ENCODE measurements at places on chromosomes 3 and 15.

- DNase-seq: no peak
These were observed 28.9 kb downstream of the POLR2M start for GRCh38 chr15:57735431-57735830.

GRCh38 chr3:71489315-71489761, 94.2 kb downstream of the FOXP1 start:
- no peak for DNase-seq

GRCh38 chr15:82017656-82018055, 28.2 kb downstream of the MEX3B start:
- no peak for DNase-seq

DNA sequence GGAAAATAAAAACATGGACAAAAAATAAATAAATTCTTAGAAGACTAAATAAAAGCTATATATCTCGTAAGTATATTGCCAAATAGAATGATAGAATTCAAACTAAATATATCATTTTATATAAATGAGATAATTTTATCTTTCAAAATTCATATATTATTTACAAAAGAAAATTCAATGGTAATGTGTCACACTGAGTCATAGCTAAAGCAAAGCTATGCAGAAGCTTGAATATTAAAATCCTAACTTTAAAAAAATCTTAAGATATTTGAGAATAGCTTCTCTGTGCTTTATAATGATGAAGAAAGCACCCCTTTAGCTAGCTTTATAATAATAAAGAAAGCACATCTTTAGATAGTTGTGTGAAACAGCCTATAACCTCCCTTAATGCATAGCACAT, 1010.8 kb downstream of the OTOL1 start:
- DNase-seq: no peak

GRCh38 chr15:56249092-56249491, 5.4 kb upstream of the RFX7 start:
- DNase-seq: no peak

DNA sequence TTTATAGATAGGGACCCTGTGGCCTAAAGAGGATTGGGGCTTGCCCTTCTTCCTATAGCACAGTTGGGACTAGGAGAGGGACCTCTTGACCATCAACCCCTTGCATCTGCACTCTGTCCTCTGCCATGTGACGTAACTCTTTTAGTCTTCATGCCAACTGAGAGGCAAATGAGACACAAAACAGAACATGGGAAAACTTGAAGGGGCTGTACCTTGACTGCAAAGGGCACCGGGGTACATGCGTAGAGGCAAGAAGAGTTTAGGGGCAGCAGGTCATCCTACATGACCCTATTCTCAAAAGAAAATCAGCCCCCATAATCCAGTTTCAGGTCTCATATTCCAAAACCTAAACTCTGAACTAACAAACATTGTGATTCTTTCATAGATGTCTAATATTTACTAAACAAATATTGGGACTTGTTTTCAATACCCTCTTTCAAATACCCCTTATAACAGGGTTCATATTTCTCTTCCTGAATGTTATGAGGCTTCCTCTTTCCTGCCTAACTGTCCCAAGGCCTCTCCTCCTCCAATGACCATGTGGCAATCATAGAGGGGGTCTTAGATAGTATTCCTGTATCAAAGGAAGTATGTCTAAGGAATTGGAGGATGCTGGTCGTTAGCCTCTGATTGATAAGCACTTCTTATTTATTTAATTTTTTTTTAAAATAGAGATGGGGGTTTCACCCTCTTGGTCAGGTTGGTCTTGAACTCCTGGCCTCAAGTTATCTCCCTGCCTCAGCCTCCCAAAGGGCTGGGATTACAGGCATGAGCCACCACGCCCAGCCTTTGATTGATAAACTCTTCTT, 20.6 kb downstream of the ACKR2 start:
- no peak for DNase-seq

DNA sequence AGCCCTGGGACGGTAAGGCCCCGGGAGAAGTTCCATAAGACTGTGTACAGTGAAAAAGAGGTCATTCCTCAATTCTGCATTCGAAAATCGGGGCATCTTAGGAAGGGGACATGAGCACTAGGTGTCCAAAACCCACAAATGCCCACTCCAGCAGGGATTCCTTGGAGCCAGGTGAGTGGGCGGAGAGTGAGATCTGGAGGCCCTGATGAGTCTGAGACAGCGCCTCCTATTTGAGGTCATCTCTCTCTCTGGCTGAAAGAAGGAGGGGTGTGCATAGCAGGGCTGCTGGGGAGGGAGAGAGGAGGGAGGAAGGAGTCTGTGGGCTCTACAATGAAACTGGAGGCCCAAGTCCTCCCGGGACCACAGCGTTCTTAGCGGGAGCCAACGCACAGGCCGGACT, 38.1 kb upstream of the LACTB start:
- no peak for DNase-seq

- peak; percentile 21 for DNase-seq
These were observed 47.6 kb downstream of the SETMAR start for GRCh38 chr3:4350789-4351163.

DNA sequence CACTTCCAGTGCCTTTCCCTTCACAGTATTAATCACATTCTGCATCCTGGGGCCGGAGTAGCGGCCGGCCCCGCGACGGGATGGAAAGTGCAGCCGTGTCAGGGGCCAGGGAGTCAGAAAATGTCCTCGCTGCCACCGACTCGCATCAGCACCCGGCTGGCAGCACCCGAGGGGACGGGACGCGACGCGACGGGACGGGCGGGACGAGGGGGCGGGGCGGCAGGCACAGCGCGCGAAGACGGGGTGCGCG, 353 bp downstream of the ATG3 start:
- DNase-seq: peak; percentile 92

DNA sequence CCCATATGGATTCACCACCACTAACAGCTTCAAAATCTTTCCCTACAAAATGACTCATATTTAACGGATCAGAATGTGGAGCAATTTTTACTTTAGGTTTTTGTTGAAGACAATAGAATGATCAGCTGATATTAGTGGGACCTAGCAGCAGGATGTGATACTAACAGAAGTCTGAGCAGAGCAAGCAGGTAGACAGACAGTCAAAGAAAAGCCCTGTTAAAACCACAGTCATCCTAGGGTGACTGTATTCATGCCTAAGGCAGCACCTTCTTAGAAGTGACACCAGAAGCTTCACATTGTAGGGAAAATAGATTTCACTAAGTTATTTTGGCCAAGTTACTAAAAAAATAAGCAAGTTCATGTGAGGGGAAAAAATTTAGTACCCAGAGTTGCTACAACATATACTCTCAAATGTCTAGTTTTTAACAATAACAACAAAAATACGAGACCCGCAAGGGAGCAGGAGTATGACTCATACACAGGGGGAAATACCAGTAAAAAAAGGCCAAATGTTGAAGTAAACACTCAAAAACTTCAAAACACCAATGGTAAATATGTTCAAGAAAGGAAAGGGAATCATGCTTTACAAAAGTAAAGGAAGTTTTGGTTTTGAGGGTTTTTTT, 590.9 kb downstream of the EPHA3 start:
- DNase-seq: no peak

DNA sequence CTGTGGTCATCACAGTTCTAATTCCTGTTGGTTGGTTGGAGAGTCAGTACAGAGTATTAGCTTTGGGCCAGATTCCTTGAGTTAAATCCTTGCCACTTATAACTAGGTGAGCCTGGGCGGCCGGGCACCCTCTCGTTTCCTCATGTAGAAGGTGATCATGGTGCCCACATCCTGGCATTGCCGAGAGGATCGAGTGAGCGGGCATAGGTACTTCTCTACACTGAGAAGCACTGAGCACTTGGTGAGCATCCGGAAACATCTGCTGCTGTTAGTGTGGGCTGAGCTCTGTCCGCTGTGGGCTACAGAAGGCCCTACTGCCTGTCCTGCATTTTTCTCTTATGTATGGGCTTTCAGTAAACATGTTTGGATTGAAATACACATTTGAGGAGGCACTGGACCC, 96.2 kb downstream of the CACNA1D start:
- no peak for DNase-seq

GRCh38 chr3:185646382-185647133, 60.5 kb downstream of the SENP2 start:
- DNase-seq: no peak

DNA sequence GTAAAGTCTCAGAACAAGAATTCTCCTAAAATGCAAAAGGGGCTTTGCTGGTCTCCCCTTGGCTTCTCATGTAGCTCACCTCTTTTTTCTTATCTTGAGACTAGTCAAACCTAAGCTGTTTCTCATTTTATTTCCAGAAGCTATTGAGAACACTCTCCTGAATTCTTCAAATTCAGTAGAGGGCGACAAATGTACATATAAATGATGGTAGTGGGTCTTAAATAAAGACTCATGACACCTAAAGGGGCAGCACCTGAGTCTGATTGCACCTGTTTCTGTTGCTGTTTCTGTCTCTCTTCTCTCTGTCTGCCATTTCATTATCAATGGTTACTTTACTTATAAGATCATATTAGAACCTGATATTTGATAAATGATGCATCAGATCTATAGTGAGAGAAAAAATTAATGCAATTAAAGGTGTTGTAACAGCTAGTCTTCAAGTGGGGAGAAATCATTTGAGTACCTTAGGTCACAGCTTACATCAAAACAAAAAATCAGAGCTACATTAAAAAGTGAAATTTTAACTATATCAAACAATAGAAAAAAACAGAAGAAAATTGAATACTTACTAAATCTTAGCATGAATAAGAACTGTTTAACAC, 7.0 kb downstream of the ADIPOQ start:
- peak; percentile 10 for DNase-seq

GRCh38 chr3:148943506-148944205, 47.7 kb upstream of the GYG1 start:
- peak; percentile 57 for DNase-seq

- no peak for DNase-seq
These were observed 290.8 kb downstream of the NLGN1 start for GRCh38 chr3:173688216-173688842.

DNA sequence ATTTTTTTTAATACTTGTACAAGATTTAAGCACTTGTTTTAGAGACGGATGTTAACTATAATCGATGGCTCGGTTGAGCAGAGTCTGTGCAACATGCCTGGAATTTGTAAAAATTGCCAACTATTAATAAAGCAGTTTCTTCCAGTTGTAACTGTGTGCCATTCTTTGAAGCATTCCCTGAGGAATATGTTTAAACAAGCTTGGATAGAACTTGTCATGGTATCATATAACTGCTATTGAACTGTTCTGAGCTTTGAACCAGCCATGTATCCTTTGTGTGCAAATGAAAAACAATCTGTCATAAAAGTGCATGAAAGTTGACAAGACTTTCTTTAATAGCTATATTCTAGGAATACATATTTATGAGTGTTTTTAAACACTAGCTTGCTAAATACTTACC, 45.8 kb upstream of the UBE2E2 start:
- no peak for DNase-seq

DNA sequence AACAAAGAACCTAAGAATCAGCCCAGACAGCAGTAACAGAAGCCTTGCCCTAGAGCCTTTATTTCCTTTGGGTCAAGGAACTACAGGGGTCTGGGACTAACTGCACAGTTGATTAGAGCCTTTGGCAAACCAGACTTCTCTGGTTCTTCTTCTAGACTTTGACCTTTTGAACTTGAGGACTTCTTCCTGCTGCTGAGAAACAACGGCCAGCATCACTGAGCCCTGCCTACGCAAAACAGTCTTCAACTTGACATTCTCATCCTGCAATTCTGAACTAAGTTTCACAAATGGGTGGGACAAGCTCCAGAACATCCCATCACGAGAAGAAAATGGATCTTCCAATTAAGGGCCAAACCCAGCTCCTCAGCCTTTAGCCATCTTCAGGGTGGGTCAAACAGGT, 31.4 kb downstream of the CMTM6 start:
- DNase-seq: no peak

DNA sequence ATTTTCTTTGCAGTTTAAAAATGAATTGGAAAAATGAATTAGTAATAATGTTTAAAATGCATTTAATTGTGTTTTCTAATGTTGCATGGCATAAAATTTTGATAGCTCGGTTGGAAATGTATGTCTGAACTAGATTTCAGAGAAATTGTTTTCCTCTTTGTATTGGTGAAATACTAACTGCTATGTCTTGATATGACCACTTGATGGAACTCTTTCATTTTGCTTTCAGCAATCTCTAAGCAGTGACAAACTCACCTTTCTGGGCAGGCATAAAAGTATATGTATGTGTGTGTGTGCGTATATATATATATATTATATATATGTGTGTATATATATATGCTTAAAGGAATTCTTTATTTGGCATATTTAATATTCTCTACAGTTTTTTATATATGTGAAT, 239.3 kb upstream of the ZNF717 start:
- DNase-seq: no peak

DNA sequence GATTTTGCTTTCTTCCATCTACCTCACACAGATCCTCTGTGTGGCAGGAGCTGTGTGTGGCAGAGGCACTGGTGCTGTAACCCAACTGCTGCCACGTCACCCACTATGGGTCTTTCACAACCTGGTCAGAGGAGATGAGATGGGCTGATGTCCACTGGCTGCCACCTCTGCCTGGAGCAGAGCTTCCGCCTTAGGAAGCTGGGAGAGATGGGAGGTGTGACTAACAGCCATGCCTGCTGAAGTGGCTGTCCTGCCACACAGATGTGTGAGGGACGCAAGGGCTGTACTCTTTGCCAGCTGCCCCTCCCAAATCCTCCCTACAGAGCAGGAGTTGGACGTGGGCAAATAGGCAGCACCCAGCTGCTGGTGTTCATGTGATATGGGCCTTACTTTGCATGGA, 329.5 kb downstream of the GABRB3 start:
- no peak for DNase-seq

DNA sequence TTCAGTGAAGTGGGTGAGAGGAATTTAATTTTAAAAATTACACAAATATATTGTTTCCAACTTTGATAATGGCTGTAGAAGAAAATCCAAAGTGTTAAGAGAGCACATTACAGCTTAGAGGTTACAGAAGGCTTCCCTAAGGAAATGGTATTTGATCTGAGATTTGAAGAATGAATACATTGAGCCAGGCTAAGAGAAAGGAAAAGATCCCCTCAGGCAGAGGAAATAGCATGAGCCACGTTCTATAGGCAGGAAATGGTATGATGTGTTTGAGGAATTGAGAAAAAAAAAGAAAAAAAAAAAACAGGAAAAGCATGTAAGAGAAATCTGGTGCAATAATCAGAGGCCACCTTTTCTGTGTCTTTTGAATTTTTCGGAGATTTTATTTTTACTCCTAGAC, 48.6 kb downstream of the UNC13C start:
- no peak for DNase-seq

DNA sequence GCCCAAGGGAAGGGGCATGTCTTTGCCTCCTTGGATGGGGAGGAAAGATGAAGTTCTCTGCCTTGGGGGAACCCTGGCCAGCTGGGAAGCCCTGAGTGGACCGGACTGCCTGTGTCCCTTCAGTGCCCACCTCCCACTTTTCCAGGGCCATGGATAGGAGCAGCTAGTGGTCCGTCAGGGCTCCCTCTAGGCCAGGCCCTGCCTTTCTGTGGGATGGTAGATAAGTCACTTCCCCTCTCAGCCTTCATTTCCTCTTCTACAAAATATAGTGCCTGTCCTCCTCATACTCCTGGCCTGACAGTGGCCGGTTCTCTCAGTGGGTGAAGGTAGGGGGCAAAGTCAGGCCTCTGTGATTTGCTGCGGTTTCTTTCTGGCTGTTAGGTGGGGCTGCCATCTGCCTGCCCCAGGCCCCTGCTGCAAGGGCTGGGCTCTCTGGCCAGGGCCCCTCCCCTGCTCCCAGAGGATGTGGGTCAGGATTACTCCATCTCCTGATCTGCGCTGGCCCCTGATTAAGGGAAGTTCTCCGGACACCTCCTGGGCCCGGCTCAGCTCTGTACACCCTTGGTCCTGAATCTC, 1.4 kb downstream of the PLEKHO2 start:
- no peak for DNase-seq

All from NCI-H2171 (cell line).